ENCODE measurements at places on chromosomes 1 and 21. TPM values are rescaled to one million over a fixed set of nuclear protein-coding genes. Genes with fewer than 3 reads are reported as not detected.

The PROK1 gene
- not detected for total RNA-seq

The ZSWIM5 gene
- total RNA-seq = 0.22 TPM

The SLC35F3 gene
- total RNA-seq = 1.9 TPM

The FCRLB gene
- total RNA-seq = 1.8 TPM

The COL11A1 gene
- 17.5 TPM for total RNA-seq

The TSPAN1 gene
- 0.86 TPM for total RNA-seq

The UBE2U gene
- 0.29 TPM for total RNA-seq

The CYP4A11 gene
- total RNA-seq = not detected

The FCRL6 gene
- total RNA-seq = not detected

The RGS13 gene
- not detected for total RNA-seq

The SFN gene
- total RNA-seq = 1.0 TPM

The TMEM125 gene
- total RNA-seq = not detected

The OR2L13 gene
- total RNA-seq = not detected

The INSRR gene
- not detected for total RNA-seq

The AIRE gene
- total RNA-seq = not detected

The PDIK1L gene
- total RNA-seq = 4.6 TPM

The TRMT1L gene
- 15.6 TPM for total RNA-seq

The AUNIP gene
- total RNA-seq = 6.6 TPM

The FBXO44 gene
- 11.4 TPM for total RNA-seq

The C1orf141 gene
- total RNA-seq = not detected

The NHLH1 gene
- 0.14 TPM for total RNA-seq

The SPRR2G gene
- not detected for total RNA-seq

The CAPN8 gene
- not detected for total RNA-seq

The RGS16 gene
- total RNA-seq = 2.4 TPM

The BCAN gene
- not detected for total RNA-seq

The SLAMF9 gene
- not detected for total RNA-seq

The RNF115 gene
- total RNA-seq = 12.5 TPM

The NKAIN1 gene
- total RNA-seq = not detected

The C1orf87 gene
- not detected for total RNA-seq

The FCGR1A gene
- total RNA-seq = not detected

The FCAMR gene
- not detected for total RNA-seq

The CHD1L gene
- 14.4 TPM for total RNA-seq

The CLDN14 gene
- not detected for total RNA-seq

The SHISA4 gene
- 18.5 TPM for total RNA-seq

The RCSD1 gene
- total RNA-seq = 0.57 TPM

The CFAP141 gene
- total RNA-seq = not detected

The ERICH3 gene
- total RNA-seq = not detected

The HAO2 gene
- total RNA-seq = not detected

The S100A4 gene
- total RNA-seq = 337 TPM

The LIN28A gene
- total RNA-seq = not detected

The FOXD2 gene
- 0.14 TPM for total RNA-seq

The LCE6A gene
- not detected for total RNA-seq

The KCNT2 gene
- total RNA-seq = 0.14 TPM

The GLIS1 gene
- 0.86 TPM for total RNA-seq

The TDRD5 gene
- total RNA-seq = not detected

The ATP1A4 gene
- total RNA-seq = not detected

The LRRC40 gene
- 33.8 TPM for total RNA-seq

The TMEM82 gene
- not detected for total RNA-seq
